Esophagus squamous epithelium (tissue), 5 donors: ENCODE measurements at places on chromosomes 5 and 9.
A peak's percentile ranks its signal among the peaks of the same experiment; 100 is the strongest.

DNA sequence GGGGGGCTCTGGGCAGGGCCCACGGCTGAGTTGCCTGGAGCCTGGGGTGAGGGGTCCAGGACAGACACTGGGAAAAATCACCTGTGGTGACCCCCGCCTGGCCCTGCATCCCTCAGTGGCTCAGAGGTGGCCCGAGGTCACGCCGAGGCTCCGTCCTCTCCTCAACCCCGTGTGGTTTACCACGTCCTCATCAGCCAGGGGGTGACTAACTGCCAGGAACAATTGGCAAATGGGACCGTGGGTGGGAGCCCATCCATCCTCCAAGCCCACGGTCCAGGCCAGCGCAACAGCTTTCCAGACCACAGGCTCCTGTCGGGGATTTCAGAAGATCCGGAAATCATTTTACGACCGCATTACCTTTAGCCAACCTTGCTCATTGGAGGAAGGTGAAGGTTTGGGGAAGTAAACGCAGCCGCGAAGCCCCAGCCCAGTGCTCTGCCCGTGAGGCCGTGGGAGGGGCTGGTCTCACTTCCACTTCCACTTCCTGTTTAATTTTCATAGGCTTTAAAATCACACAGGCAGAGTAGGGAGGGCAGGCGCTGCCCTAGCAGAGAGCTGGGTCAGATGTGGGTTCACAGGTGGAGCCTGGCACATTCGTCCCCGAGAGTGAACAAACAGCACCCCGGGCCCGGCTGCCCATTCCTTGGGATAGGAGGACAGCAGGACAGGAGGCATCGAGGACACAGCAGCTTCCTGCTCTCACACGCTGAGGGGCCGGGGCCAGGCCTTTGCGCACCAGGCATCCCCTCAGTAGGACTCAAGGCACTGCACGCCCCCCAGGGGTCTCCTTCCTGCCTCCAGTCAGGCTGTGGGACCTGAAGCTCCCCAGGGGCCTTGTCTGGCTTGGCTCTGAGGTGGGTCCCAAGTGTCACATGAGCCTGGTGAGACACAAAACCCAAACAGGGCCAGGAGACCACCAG lies 19.8 kb upstream of the SLC9A3 start:
- no peaks in the 10 kb centered on the region for H3K36me3 ChIP-seq
- no peak overlapping the region for H3K4me3 ChIP-seq
- H3K27ac ChIP-seq = no peak overlapping the region
- H3K4me1 ChIP-seq = peaks cover 5% of the 10 kb centered on the region

DNA sequence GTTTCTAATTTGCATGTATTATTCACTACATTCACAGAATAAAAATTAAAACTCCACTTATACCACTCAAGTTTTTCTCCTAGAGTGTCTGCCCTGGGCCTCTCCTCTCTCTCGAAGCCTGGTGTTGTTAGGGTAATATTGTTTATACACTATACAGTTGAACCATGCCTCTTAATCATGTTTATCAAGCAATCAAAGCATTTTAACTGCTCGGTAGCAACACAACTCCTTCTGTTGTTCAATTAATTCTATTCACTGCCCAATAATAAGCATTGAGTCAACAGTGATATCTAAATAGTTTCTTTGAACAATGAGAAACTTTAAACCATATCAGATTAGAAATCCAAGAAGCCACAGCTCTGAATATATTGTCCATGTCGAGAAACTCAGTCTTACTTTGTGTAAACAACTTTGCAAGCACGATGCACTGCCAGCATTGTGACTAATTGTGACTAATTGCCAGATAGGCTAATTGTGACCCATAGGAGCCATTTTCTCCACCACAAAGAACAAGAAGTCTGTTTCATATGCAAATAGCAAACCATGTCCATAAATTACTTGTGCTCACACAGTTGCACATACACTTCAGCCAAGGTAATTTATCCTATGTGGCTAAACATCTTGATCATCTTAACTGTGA lies at the start of gene DNAH5:
DNAH5 (minus strand) TSS at position 129 of the 640 bp plus-strand sequence. CDS start 250 bp downstream, outside the sequence.
- H3K27ac ChIP-seq = no peak within 1 kb of the TSS
- H3K36me3 ChIP-seq = no peaks in the 10 kb centered on the region
- H3K4me3 ChIP-seq = no peak within 1 kb of the TSS
- H3K4me1 ChIP-seq = peaks cover 9% of the 10 kb centered on the region

GRCh38 chr9:27792971-27793689 lies 219.8 kb upstream of the C9orf72 start:
- H3K4me1 ChIP-seq = no peaks in the 10 kb centered on the region
- H3K4me3 ChIP-seq = no peak overlapping the region
- H3K36me3 ChIP-seq = no peaks in the 10 kb centered on the region

- H3K27me3 ChIP-seq = peaks cover 3% of the 10 kb centered on the region
- peaks cover 7% of the 10 kb centered on the region for H3K4me1 ChIP-seq
- no peak overlapping the region for H3K4me3 ChIP-seq
- peak overlapping the region; percentile 92 for H3K27ac ChIP-seq
- DNase-seq = no peak
These were observed 3.4 kb upstream of the EBF1 start for GRCh38 chr5:159103086-159103485.

DNA sequence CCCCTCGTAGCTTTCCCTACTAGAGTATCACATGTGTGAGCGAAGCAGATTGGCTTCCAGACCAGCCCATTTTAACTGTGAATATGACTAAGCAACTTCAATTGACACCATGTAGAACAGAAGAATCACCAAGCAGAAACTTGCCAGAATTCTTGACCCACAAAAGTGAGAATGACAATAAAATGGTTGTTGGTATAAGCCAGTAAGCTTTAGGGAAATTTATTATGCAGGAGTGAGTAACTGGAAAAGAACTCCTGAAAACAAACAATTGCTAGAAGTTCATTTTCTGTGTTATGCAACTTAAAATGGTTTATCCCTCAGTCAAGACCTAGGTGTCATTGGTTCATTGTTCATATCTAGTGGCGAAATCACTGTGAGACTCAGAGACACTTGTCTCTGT lies 303.1 kb downstream of the DMRT2 start:
- no peak overlapping the region for H3K4me3 ChIP-seq
- no peak overlapping the region for H3K27ac ChIP-seq
- H3K36me3 ChIP-seq = no peaks in the 10 kb centered on the region
- H3K4me1 ChIP-seq = no peaks in the 10 kb centered on the region
- H3K27me3 ChIP-seq = no peaks in the 10 kb centered on the region
